SHP77 (cell line): ENCODE measurements at places on chromosomes 3 and 15.

DNA sequence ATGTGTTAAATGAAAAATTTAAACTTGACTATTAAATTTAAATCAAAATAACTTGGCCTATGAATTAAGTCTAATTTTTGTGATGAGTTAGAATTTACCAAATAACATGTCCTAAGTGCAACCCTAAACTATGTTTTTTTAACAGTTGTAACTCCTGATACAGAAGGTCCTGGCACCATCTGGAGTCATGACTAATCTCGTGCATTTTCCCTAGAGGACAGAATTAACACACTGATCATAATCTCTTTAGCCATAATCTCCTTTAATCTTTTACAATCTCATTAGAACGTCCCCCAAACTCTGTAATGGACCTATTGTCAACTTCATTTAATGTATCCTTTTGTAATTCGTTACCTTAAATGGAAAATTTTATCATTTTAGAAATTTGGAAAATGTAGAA, 100.6 kb downstream of the SUCNR1 start:
- no peak for DNase-seq

DNA sequence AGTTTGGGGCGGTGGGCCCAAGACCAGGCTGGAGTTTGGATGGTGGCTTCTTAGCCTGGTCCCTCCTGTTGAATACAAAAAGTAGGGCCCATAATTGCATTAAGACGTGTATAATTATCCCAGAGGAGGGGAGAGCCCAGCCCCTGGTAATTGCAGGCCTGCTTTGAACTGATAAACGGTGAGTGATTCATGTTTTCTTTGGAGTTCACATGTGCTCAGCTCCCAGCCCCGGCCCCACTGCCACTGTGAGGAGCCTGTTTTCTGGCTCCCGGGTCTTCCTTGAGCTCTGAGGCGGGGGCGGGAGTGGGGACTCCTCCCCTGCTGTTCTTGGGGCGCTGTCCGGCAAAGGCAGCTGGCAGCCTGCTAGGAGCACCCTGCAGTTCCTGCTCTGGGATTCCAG, 3.1 kb downstream of the PLXNA1 start:
- no peak for DNase-seq

DNA sequence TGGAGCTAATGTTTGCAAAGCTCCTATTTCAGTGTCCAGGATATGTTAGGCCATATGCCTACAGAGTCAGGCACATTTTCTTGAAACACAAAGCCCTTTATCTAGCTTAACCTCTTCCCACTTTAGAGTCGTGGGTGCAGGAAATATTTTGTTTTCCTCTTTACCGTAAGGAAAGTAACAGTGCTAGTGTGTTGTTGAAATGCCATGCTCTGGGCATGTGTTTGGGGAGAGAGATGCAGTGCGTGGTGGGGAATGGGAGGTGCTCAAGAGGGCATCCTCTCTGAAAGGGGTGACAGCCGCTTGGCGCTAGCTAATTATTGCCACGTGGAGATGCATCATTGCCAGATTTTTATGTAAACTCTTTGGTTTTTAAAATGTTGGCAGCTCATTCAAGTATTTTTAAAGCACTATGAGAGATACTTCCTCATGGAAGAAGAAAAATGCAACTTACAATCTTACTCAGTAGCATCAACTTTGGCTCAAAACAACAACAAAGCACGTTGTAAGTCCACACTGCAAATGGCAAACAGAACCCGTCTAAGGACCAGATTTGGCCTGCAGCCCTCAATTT, 152.6 kb downstream of the LPP start:
- DNase-seq, result no peak

DNA sequence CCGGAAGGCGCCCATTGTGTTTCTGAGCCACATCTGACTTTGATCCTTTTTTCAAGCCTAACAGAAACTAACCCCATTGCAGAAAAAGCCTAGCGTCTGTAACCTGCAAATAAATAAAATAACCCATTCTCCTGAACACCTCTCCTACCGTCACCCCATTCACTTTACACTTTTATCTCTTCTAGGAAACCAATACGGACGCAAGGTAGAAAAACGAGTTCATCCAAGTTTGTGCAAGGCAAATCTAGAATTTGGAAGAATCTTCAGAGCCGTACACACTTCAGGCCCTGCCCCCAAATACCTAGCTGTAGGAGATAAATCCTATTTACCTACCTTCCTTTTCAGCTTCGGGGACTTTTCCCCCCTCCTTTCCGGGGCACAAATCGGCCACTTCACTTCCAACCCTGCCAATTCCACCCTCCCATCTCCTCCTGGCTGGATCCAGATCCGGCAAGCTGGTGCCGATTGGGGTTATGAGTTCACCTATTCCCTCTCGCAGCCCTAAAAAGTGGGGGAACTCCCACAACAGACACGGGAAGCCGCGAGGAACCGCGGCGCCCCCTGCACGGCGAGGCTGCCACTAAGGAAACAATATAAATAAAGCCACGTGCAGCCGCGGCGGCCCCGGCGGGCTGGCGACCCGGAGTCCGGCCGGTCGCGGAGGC, 987 bp downstream of the PRTG start:
- DNase-seq, result no peak

GRCh38 chr3:45593708-45594601, 596 bp upstream of the LIMD1 start:
- DNase-seq, result peak; percentile 57

GRCh38 chr3:99568663-99569335, 69.6 kb upstream of the COL8A1 start:
- no peak for DNase-seq

GRCh38 chr3:13874891-13875290, 5.0 kb downstream of the WNT7A start:
- DNase-seq, result no peak

GRCh38 chr3:4994823-4995499, 15.7 kb downstream of the BHLHE40 start:
- DNase-seq, result no peak

DNA sequence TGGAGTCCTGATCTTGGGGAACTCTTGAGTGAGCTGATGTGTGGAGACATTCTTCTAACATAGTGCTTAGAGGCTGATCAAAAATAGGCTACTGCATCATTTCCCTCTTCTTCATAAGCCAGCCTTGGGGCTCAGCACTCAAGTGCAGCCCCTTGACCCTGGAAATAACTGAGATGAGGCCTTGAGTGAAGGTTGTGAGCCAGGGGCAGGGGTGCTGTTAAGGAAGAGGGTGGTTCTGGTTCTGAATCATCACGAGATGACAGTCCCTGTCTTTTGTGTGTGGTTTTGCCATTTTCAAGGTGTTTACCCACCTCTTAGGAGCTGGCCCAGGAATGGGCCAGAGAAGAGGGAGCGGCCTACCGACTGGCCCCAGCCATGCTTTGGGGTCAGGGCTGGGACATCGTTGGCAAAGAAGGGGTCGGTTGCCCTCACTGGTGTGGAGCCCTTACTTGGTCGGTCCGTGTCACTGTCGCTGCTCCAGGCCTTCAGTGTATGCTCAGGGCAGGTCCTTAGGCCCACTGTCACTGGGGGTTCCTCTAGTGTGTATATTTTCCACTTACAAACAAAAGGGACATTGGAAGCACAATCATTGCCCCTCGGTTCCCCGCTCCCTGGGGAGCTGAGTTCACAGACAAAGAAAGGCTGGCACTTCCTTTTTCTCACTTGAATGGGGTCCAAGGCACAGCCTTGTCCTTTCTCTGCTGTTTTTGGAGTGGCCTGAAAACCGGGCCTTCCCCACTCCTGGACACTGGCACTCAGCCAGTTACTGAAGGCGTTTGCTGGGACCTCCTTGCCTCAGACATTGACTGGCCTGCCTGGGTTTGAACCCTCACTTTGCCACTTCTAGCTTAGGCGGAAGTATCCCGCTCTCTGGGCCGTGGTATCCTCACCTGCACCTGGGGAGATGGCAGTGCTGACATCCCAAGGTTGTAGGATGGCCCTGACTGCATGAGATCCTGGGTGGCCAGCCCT, 46.6 kb downstream of the SLC6A6 start:
- DNase-seq, result no peak

- DNase-seq, result no peak
These were observed 14.9 kb downstream of the PLEKHO2 start for GRCh38 chr15:64856429-64857145.

GRCh38 chr3:126078866-126079265, 5.1 kb downstream of the SLC41A3 start:
- no peak for DNase-seq

- DNase-seq, result no peak
These were observed 8.6 kb downstream of the TLE3 start for GRCh38 chr15:70088887-70089691.

GRCh38 chr15:100833417-100834389, 45.9 kb upstream of the ALDH1A3 start:
- DNase-seq, result no peak

DNA sequence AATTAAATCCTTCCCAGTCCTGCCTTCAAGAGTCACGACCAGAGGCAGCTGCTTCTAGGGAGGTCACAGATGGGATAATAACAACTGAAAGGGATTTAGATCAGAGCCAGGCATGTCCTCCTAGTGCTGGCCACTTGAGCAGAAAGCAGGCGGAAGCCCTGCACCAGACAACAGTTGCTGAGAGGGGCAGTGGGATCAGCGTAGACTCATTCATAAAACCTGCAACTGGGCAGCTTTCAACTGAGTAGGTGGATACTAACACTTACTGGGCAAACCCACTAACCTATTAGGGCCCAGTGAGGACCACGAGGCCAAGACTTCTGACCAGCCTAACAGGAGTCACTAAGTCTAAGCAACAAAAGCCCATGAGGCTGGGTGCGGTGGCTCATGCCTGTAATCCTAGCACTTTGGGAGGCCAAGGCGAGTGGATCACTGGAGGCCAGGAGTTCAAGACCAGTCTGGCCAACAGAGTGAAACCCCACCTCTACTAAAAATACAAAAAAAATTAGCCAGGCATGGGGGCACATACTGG, 67.0 kb downstream of the DAPK2 start:
- DNase-seq, result no peak

- no peak for DNase-seq
These were observed 27.1 kb downstream of the PLA2G4F start for GRCh38 chr15:42129364-42129763.

GRCh38 chr15:57727031-57727430, 20.5 kb downstream of the POLR2M start:
- DNase-seq, result no peak

DNA sequence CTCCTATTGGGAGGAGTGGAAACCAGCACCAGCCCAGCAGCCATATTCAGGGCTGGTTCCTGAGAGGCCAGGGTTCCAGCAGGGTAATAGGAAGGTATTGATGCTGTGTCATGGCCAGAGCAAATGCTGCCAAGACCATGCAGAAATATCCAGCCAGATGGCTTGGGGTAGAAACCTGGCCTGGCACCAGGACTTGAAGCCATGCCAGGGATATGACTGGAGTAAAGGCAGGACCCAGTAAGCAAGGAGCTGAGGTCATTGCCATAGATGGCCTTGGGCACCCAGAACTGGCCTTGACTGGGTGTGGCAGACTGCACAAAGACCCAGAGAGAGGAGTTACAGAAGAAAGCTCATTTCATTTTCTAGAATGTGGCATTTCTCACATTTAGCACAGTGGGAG, 257.6 kb upstream of the GOLGA6L4 start:
- DNase-seq, result no peak

DNA sequence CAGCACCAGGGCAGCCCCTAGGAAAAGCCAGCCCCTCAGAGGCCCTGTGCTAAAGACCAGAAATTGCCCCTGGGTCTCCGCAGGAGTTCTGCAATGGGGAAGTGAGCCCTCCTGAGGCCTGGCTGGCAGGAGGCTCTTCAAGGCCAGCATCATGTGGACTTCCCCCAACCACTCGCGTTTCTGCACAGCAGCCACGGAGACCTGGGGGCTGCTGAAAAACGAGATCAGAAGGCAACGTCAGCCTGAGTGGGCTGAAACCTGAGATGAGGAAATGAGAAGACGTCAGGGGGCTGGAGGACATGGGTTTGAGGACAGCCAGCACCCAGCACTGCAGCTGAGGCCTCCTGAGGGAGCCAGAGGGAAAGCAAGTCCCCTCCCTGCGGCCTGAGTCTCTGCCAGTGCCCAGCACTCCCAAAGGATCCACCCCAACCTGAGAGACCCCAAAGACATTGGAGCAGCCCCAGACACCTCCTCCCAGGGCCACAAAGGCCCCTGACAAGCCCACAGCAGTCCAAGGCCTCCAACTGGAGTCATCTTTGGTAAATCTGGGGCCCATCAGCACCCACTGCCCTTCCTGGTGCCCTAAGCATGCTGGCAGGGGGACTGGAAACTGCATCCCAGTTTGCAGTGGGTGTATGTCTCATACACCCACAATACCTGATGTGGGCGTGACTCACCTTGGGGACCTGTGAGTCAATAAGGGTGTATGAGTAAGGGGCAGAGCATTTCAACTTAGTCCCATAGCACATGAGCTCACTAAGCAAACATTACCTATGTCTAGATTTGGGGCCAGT, 29.2 kb upstream of the CYP11A1 start:
- no peak for DNase-seq

DNA sequence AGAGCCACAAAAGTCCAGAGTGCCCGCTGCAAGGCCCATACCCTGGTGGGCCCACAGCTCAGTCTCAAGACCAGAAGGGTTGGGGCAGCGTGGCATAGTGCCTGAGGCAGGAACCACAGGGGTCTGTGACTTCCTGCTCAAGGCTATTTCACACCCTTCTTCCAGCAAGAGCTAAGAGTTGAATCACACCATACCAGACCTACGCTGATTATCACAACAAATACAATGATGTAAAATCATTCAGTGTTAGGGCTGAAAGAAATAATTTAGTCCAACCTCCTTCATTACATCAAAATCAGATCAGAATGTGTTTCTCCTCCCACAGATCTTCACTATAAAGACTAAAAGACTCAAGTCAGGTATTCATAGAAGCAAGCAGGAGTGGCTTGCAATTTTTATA, 27.8 kb upstream of the ST8SIA2 start:
- DNase-seq, result no peak

DNA sequence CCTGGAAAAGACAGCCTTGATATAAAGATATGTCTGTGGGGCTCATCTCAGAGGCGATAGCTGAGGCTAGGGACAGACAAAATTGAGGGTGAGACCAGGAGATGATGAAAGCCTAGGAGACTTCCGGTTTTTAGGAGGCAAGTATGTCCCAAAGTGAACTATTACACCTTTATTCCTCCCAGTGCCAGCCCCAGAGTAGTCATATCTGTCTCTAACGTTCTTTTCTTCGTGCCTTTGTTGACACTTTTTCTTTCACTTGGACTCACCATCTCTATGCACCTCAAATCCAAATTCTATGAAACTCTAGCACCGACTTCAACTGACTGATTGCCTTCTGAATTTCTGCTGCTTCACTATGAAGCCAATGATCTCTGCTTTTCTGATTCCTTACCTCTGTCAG, 93.8 kb upstream of the RASGRP1 start:
- DNase-seq, result no peak

GRCh38 chr3:167198949-167199600, 181.0 kb downstream of the ZBBX start:
- DNase-seq, result no peak

- no peak for DNase-seq
These were observed 29.5 kb downstream of the CORO2B start for GRCh38 chr15:68608206-68608843.
